Omental fat pad (tissue), 4 donors: ENCODE measurements at places on chromosomes 5 and 9. TPM values are rescaled to one million over a fixed set of nuclear protein-coding genes. Genes with fewer than 3 reads are reported as not detected.

- DNase-seq = no peak
Observed at GRCh38 chr9:112443200-112443599, 43.4 kb upstream of the KIAA1958 start.

The PLPP7 gene
- 7.8 TPM for total RNA-seq

The AK3 gene
- 99.4 TPM for total RNA-seq

The GAS1 gene
- total RNA-seq = 328 TPM

- DNase-seq = no peak
Observed at GRCh38 chr5:164532235-164532900, 1026.9 kb downstream of the MAT2B start.

The FREM1 gene
- 2.8 TPM for total RNA-seq

The FOXD4 gene
- total RNA-seq = 0.46 TPM

GRCh38 chr9:8887369-8887768 is 1087.8 kb upstream of the DMAC1 start:
- DNase-seq = no peak

DNA sequence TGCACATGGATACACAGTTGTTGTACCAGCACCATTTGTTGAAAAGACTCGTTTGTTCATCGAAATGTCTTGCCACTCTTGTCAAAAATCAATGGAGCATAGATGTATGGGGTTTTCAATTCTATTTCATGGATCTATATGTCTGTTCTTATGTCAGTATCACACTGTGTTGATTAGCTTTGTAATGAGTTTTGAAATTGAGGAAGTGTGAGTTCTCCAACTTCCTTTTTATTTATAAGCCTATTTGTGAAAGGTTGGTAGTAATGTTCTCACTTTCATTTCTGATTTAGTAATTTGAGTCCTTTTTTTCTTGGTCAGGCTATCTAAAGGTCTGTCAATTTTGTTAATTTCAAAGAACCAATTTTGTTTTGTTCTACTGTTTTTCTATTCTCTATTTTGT is 26.1 kb downstream of the ZNF510 start:
- DNase-seq = no peak

The IL5 gene
- total RNA-seq = not detected

DNA sequence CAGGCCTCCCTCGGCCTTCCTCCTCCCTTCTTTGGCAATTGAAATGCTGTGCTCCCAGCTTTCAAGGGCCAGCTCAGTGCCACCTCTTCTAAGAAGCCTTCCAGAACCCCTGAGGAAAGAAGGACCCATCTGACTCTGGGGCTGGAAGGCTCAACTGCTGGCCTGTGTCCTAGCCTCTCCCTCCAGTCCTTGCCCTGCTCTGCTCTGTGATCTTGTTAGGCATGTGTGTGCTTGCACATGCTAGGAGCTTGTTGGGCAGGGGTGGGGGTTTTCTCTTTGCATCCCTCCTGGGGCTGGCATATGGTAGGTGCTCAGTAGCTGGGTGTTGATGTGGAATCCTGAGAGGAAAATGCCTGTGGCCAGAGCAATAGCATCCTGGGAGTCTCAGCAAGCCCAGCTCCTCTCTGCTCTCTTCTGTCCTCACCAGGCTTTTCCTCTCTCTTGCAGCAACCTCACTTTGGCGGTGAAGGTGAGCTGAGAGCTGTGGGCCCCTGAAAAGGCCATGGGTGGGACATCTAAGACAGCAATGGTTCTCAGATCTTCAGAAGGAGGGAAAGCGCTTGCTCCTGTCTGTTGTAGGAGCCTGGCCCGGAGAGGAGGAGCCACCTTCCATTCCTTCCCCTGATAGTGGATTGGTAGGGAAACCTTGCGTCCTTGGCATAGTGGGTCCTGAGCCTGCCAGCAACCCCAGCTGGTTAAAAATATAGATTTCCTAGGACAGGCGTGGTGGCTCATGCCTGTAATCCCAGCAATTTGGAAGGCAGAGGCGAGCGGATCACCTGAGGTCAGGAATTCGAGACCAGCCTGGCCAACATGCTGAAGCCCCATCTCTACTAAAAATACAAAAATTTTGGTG is 9.9 kb downstream of the DOLK start:
- DNase-seq = no peak

DNA sequence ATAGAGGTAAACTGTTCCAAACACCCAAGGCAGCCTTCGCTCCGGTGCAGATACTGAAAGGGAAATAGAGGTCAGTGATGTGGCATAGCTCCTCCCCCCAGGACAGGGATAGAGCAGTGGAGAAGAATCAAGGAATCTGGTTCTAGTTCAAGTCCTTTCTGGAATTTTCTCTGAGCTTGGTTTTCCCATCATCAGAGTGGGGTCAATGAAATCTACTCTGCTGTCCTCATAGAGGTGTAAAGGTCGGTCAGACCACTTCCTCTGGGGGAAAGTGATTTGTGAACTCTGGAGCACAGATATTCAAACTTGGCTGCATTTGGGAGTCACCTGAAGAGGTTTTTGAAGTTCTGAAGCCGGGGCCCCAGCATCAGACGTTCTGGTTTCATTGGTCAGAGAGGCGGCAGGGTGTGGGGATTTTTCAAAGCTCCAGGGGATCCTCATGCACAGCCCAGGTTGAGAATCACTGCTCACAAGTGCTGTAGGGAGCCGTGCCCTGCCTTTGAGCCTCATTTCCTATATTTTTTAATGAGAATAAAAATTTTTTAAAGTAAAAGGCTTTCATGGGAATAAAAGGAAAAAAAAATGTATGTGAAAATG is 105.7 kb upstream of the RAD23B start:
- DNase-seq = no peak

GRCh38 chr5:95671826-95672225 is 11.0 kb downstream of the SPATA9 start:
- no peak for DNase-seq

GRCh38 chr5:141485321-141486055 is 658 bp downstream of the PCDHGC4 start:
- no peak for DNase-seq

The PCDHA11 gene
- 0.36 TPM for total RNA-seq

DNA sequence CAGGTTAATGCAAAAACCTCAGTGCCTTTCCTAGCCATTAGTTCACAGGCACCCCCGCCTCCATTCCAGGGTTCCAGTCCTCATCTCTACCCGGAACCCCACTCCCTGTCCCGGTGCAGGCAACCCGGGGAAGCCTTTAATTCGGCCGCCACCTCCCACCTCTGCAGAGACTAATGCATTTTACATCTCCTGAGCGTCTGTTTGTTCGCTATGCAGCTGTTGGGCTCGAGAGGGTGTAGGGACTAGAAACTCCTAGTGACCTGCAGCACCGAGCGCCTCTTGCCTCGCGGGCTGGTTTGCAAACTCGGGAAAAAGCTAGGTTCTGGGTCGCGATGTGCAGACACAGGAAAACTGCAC is 3.6 kb downstream of the GDNF start:
- no peak for DNase-seq

GRCh38 chr5:133041157-133041784 is 10.5 kb upstream of the HSPA4 start:
- no peak for DNase-seq

- no peak for DNase-seq
Observed at GRCh38 chr9:110842169-110842568, 173.6 kb downstream of the MUSK start.

The TMEM215 gene
- not detected for total RNA-seq

The SLC45A2 gene
- total RNA-seq = not detected

DNA sequence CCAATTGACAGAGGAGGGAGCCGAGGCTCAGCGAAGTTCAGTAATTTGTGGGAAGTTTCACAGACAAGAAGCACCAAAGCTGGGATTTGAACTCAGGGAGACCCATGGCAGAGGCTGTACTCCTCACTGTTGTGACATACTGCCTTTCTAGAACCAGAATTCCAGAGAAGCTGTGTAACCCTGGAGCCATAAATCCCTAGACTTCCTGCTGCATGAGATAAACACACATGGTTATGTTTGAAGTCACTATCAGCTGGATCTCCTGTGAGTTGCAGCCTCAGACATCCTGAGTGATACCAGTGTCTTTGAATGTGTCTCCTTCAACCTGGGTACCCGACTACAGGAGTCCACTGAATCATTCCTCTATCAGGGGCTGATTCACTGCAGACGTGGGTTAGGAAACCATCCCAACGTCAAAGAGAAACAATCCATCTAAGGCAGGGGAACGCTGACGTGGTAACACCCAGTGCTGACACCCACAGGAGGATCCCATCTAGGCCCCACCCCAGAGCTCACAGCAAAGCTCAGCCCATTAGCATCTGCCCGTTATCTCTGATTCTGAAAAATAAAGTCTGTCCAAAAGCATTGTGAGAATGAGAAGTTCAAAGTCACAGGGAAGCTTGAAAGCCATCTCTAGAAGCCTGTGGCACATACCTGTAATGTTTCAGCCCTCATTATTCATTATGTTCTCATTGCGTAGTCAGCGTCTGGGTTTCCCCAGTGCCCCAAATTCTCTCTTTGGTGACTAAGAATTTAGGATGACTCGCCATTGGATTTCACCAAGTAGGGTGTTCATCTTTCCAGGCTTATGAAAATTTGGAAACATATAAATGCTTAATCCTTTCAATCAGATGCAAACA is 36.3 kb upstream of the BASP1 start:
- DNase-seq = no peak
